ENCODE measurements at places on chromosomes 1 and 21. TPM values are rescaled to one million over a fixed set of nuclear protein-coding genes. Genes with fewer than 3 reads are reported as not detected.

Gene SLC2A5
- total RNA-seq: 0.06 TPM

Gene CYP4X1
- total RNA-seq: not detected

Gene SERINC2
- total RNA-seq: 25.3 TPM

Gene SPRR3
- not detected for total RNA-seq

Gene SH3D21
- total RNA-seq: 2.6 TPM

Gene PCP4
- not detected for total RNA-seq

Gene OR2T33
- not detected for total RNA-seq

Gene ABCG1
- 2.6 TPM for total RNA-seq

Gene UMODL1
- total RNA-seq: not detected

Gene AVPR1B
- total RNA-seq: not detected

Gene BARHL2
- not detected for total RNA-seq

Gene DYNLT5
- total RNA-seq: not detected

Gene KRTAP12-2
- total RNA-seq: not detected

Gene TDRKH
- 5.4 TPM for total RNA-seq

Gene VANGL2
- 1.0 TPM for total RNA-seq

Gene SPRR5
- total RNA-seq: not detected

Gene TTC34
- total RNA-seq: 0.05 TPM

Gene KRTAP21-2
- total RNA-seq: not detected

Gene RHBG
- not detected for total RNA-seq

Gene SHE
- total RNA-seq: 0.05 TPM

Gene CFAP74
- total RNA-seq: not detected

Gene VAV3
- 1.3 TPM for total RNA-seq

Gene C4BPA
- 0.55 TPM for total RNA-seq

Gene MX2
- total RNA-seq: 0.03 TPM

Gene GBP7
- total RNA-seq: not detected

Gene CCDC185
- total RNA-seq: not detected

Gene AMY2A
- total RNA-seq: not detected

Gene RNF207
- total RNA-seq: 12.8 TPM

All from A549 treated with RU486 at 1 μM for 4 hours (cell line).